Tibial nerve (tissue), 4 donors: ENCODE measurements at places on chromosomes 7 and 10. TPM values are rescaled to one million over a fixed set of nuclear protein-coding genes. Genes with fewer than 3 reads are reported as not detected.

- H3K4me1 ChIP-seq, result no peaks in the 10 kb centered on the region
- no peak for DNase-seq
- H3K27me3 ChIP-seq, result no peaks in the 10 kb centered on the region
- H3K27ac ChIP-seq, result no peak overlapping the region
These were observed 210.2 kb upstream of the CTBP2 start for GRCh38 chr10:125370578-125370977.

DNA sequence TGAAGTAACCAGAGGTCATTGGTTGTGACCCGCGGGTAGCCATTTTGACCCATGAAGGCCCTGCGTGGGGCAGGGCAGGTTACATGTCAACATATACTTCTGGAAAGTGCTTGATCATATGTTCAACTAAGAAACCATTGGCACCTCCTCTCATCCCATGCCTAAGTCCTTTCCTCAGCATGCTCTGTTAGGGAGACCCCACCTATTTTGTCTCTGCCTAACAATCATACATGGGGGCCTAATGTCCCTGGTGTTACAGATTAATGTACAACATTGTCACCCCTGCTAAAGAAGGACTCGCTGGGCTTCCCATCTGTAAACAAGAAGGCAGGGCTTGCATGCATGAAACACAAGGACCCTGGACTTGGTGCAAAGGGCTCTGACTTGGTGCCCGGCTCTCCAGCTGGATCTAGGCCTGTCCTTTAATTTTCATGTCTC lies 133.7 kb upstream of the TNS3 start:
- H3K27ac ChIP-seq, result no peak overlapping the region
- no peak for DNase-seq
- no peaks in the 10 kb centered on the region for H3K4me1 ChIP-seq
- no peaks in the 10 kb centered on the region for H3K27me3 ChIP-seq
- no peaks in the 10 kb centered on the region for H3K36me3 ChIP-seq

DNA sequence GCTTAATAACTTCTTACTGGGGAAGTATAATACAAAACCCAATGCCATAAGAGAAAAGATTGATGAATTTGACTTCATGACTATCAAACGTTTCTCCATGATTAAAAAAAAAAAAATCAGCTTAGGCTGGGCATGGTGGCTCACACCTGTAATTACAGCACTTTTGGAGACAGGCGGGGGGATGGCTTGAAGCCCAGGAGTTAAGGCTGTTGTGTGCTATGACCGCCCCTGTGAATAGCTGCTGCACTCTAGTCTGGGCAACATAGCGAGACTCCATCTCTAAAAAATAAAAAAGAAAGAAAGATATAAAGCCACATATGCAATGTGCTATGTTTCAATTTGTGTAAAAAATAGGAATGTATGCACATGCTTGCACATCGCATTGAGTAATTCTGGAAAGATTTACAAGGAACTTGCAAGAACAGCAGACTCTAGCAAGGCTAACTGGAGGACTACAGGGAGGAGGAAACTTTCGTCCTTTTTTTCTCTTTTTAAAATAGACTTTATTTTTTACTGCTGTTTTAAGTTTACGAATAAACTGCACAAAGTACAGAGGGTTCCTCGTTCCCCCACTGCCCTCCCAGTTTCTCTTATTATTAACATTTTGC lies 10.3 kb upstream of the RARRES2 start:
- no peaks in the 10 kb centered on the region for H3K27me3 ChIP-seq
- no peaks in the 10 kb centered on the region for H3K36me3 ChIP-seq
- no peak overlapping the region for H3K4me3 ChIP-seq
- no peak for DNase-seq

DNA sequence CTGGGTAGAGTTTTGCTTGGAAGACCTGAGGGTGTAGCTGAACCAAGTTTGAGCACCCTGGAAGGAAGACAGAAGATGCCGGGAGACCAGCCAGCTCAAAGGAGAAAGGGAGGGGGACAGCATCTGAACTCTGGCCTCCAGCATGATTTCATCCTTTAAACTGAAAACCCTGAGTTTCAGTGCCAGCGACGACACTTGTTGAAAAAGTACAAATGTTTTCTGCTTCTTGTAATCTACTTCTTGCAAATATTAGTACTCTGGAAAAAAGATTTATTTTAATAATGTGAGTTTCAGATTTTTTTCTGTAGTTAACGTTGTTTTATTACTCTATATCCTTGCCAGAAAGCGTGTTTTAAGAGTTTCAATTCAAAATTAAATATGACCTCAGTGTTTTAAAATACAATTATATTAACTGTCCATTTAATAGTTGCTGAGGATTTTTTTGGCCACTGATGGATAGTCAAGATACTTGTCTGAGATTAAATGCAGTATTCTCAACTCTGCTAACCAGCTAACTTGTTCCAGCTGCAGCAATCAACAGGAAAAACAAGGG lies 227.7 kb downstream of the MGMT start:
- H3K4me3 ChIP-seq, result no peak overlapping the region
- H3K4me1 ChIP-seq, result peaks cover 27% of the 10 kb centered on the region
- DNase-seq, result peak; percentile 62
- H3K27me3 ChIP-seq, result no peaks in the 10 kb centered on the region
- no peaks in the 10 kb centered on the region for H3K36me3 ChIP-seq

DNA sequence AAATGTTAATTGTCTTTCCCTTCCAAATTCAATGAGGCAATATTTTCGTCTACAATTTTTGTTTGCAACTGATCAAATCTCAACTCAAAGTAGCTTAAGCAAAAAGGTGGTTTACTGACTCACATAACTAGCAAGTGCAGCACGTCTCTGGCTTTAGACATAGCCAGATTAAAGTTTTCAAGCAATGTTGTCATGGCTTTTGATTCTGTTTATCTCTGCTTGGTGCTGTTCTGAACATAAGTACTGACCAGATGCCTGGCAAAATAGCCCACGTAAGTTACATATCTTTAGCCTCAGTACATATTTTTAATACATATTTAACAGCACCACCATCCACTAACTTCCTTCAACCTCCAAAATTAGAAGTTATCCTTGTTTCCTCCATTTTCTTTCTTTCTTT lies 877.9 kb downstream of the KCNMA1 start:
- H3K27ac ChIP-seq, result no peak overlapping the region
- no peaks in the 10 kb centered on the region for H3K36me3 ChIP-seq
- no peak overlapping the region for H3K4me3 ChIP-seq
- DNase-seq, result no peak
- no peaks in the 10 kb centered on the region for H3K4me1 ChIP-seq
- no peaks in the 10 kb centered on the region for H3K27me3 ChIP-seq

- H3K27ac ChIP-seq, result no peak overlapping the region
- no peaks in the 10 kb centered on the region for H3K4me1 ChIP-seq
- H3K4me3 ChIP-seq, result no peak overlapping the region
- no peaks in the 10 kb centered on the region for H3K36me3 ChIP-seq
These were observed 48.0 kb downstream of the MALSU1 start for GRCh38 chr7:23347033-23347681.

- no peaks in the 10 kb centered on the region for H3K4me1 ChIP-seq
- no peaks in the 10 kb centered on the region for H3K36me3 ChIP-seq
- DNase-seq, result no peak
- H3K27me3 ChIP-seq, result no peaks in the 10 kb centered on the region
- no peak overlapping the region for H3K27ac ChIP-seq
These were observed 130.2 kb downstream of the GPR37 start for GRCh38 chr7:124635416-124635815.

DNA sequence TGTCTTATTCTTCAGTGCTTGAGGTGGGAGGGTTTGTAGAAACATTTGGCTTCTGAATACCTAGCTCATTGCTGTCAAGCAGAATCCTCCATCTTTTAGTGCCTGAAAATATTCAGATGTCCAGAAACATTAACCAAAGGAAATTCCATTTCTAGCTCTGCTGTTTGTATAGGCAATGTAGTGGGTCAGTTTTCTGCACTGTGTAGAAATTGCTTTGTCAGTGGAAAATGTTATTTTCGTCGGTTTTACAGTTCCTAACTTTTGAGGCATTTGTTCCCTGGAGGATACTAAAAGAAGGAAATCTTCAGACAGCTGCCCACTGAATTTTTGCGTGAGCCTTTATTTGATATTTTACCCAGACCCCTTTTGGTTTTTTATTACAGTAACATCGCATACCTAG lies 143.4 kb downstream of the TPST1 start:
- H3K27ac ChIP-seq, result no peak overlapping the region
- H3K4me3 ChIP-seq, result no peak overlapping the region
- peaks cover 32% of the 10 kb centered on the region for H3K4me1 ChIP-seq
- DNase-seq, result no peak
- H3K27me3 ChIP-seq, result no peaks in the 10 kb centered on the region
- no peaks in the 10 kb centered on the region for H3K36me3 ChIP-seq

GRCh38 chr10:5961405-5962100 lies 15.8 kb downstream of the IL15RA start:
- no peaks in the 10 kb centered on the region for H3K36me3 ChIP-seq
- DNase-seq, result no peak
- no peak overlapping the region for H3K27ac ChIP-seq
- no peak overlapping the region for H3K4me3 ChIP-seq
- H3K4me1 ChIP-seq, result no peaks in the 10 kb centered on the region
- no peaks in the 10 kb centered on the region for H3K27me3 ChIP-seq

GRCh38 chr10:97412891-97413304 lies 11.8 kb upstream of the RRP12 start:
- no peaks in the 10 kb centered on the region for H3K36me3 ChIP-seq
- no peaks in the 10 kb centered on the region for H3K27me3 ChIP-seq
- no peak overlapping the region for H3K27ac ChIP-seq
- no peak for DNase-seq

DNA sequence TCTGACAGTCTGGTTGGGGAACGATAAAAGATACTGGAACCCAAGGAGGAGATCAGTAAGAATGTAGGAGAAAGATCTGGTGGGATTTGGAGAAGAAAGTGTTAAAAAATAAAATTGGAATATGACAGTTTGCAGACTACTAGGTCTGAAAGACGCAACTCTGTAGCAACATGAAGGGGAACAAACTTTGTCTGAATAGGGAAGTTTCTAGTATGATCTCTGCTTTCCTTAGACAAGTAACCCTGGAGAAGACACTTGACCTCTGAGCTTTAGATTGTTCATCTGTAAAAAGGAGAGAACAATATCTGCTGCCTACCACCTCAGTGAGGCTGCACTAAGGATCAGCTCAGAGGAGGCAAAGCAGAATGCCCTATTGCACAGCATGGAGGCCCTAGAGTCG lies 3.0 kb upstream of the PRSS1 start:
- no peaks in the 10 kb centered on the region for H3K4me1 ChIP-seq
- no peak overlapping the region for H3K27ac ChIP-seq
- no peaks in the 10 kb centered on the region for H3K27me3 ChIP-seq
- DNase-seq, result peak; percentile 1

The LRMDA gene
- total RNA-seq, result 14.5 TPM

The GTF2I gene
- total RNA-seq, result 155 TPM

The GPR141 gene
- total RNA-seq, result not detected

The EIF5AL1 gene
- not detected for total RNA-seq

The OR2A42 gene
- not detected for total RNA-seq

The LIPN gene
- total RNA-seq, result not detected
